Activated B cell treated with CpG ODN at 0.5 μM for 24 hours (primary cell): ENCODE measurements at places on chromosomes 12 and 14. TPM values are rescaled to one million over a fixed set of nuclear protein-coding genes. Genes with fewer than 3 reads are reported as not detected.

The KRT3 gene
- total RNA-seq = not detected in 2 replicates

The ANHX gene
- not detected in 2 replicates for total RNA-seq

The DLGAP5 gene
- 0.66 and 0.73 TPM in 2 replicates for total RNA-seq

The NXPH4 gene
- total RNA-seq = 3.4 and 3.5 TPM in 2 replicates

The NOVA1 gene
- not detected in 2 replicates for total RNA-seq

The KRT8 gene
- total RNA-seq = 0.33 and 0.34 TPM in 2 replicates

The RNASE3 gene
- not detected in 2 replicates for total RNA-seq

The PTCSC3 gene
- total RNA-seq = not detected in 2 replicates

The PRB3 gene
- not detected in 2 replicates for total RNA-seq

The SLC4A8 gene
- total RNA-seq = 5.2 and 5.8 TPM in 2 replicates

The KLRB1 gene
- 0.20 TPM in 1 of 2 replicates, not detected in the other for total RNA-seq

The NPFF gene
- total RNA-seq = not detected in 2 replicates

The CMKLR1 gene
- total RNA-seq = 0.05 and 0.24 TPM in 2 replicates

The HOXC5 gene
- total RNA-seq = not detected in 2 replicates
